Heart right ventricle (tissue), 16 donors: ENCODE measurements at places on chromosomes 5 and 9. TPM values are rescaled to one million over a fixed set of nuclear protein-coding genes. Genes with fewer than 3 reads are reported as not detected.

DNA sequence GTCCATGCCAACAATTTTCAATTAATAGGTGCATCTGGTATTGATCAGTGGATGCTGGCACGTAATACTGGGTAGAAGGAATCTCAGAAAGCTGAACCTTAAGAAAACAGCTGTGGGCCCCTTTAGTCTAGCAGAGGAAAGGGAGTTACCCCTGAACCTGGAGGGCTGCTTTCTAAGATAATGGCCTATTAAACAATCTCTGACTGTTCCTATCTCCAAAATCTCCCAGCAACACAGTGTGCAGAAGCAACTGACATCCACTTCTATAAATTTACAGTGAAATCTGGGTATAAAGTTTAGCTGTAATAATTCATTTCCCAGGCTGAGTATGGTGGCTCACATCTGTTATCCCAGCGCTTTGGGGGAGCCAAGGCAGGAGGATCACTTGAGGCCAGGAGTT is 198.8 kb downstream of the MAPKAP1 start:
- no peak for DNase-seq

DNA sequence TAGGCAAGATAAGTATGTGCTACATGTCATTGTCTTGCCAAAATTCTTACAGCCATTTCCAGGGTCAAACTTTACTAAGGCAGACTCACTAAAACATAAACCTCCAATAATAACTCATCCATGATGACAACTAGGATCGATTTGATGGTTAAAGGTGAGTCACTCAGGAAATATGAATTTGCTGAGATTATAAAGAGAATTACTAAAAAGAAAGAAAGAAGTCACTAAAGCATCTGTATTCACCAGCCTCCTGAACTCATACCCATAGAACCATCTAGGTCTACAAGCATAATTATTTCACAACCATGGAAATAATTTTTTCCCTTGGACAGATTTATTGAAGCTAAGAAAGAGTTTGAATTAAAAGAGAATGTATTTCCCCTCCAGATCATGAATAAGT is 258.6 kb downstream of the TLE1 start:
- no peak for DNase-seq

DNA sequence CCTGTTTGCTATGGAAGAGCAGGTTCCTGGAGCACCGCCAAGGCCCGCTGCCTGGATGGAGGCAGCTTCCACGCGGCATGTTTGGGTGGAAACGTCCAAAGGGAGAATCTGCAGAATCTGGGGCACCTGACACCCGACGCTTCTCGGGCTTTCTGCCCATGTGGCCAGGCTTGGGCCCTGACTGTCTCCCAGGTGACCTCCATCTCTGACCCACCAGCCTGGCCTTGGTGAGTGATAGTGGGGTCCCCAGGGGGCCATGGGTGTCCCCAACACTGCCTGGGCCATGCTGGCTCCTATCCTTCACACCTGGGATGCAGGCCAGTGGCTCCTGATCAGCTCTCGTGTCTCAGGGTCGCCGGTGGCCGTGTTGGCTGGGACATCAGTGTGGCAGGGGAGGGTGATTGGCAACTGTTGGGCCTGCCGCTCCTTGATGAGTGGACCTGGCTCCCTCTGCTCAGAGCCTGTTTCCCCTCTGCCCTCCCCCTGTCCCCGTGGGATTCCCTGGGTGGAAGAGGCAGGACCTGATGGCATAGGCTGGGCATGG is 34.0 kb downstream of the GLT6D1 start:
- no peak for DNase-seq

- DNase-seq, result no peak
Observed at GRCh38 chr9:116499986-116500871, 186.9 kb upstream of the TRIM32 start.

DNA sequence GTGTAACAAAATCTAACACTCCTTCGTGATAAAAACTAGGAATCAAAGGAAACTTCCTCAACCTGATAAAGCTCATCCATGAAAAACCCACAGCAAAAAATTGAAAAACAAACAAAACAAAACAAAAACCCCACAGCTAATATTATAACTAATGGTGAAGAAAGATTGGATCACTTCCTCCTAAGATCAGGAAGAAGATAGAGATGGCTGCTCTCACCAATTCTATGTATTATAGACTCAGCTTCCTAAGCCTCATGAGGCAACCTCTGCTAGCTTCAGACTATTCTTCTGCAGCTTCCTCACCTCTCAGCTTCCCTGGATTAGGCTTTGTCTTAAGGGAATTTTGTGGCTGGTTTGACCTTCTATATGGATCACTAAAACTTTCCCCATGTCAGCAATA is 40.1 kb downstream of the PHAX start:
- DNase-seq, result no peak

GRCh38 chr9:1748407-1748806 is 266.7 kb upstream of the SMARCA2 start:
- DNase-seq, result no peak

- DNase-seq, result peak; percentile 26
Observed at GRCh38 chr9:109627042-109627441, 128.9 kb upstream of the PTPN3 start.

DNA sequence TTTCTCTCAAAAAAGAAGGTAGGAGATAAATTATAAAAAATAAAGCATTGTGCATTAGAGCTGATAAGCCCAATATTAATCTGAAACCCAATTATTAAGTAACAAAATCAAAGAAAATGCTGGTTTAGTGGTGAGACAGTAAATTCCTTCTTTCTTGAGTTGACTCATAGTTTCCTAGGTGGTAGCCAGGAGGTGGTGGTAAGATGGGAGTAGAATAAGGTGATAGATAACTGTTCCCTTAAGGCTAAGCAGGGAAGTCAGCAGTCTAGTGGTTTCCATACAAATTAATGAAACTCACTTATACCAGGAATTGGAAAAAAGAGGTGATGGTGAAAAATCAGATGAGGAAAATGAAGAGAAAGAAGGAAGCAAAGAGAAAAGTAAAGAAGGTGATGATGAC is 23.2 kb downstream of the LYSMD3 start:
- DNase-seq, result no peak

- DNase-seq, result no peak
Observed at GRCh38 chr9:127905004-127905728, 5.8 kb upstream of the ST6GALNAC6 start.

GRCh38 chr9:68980341-68980914 is 33.5 kb downstream of the PRKACG start:
- DNase-seq, result no peak

GRCh38 chr9:85522459-85523092 is 219.2 kb downstream of the AGTPBP1 start:
- DNase-seq, result peak; percentile 55

GRCh38 chr5:135859641-135860040 is 25.2 kb downstream of the SLC25A48 start:
- no peak for DNase-seq

- DNase-seq, result no peak
Observed at GRCh38 chr9:115980502-115980901, 173.1 kb upstream of the PAPPA start.

CAPSL gene
- polyA plus RNA-seq, result not detected

SPAAR gene
- polyA plus RNA-seq, result 7.4 TPM

TAS2R1 gene
- not detected for polyA plus RNA-seq

CCDC171 gene
- polyA plus RNA-seq, result 0.29 TPM

TMC1 gene
- 0.01 TPM for polyA plus RNA-seq

GLDC gene
- polyA plus RNA-seq, result not detected
